NCI-H1105 treated with DMSO at 0.1 percent for 48 hours (cell line): ENCODE measurements at places on chromosomes 1 and 21.

GRCh38 chr1:101107496-101108110 is 82.0 kb upstream of the DPH5 start:
- DNase-seq: no peak

DNA sequence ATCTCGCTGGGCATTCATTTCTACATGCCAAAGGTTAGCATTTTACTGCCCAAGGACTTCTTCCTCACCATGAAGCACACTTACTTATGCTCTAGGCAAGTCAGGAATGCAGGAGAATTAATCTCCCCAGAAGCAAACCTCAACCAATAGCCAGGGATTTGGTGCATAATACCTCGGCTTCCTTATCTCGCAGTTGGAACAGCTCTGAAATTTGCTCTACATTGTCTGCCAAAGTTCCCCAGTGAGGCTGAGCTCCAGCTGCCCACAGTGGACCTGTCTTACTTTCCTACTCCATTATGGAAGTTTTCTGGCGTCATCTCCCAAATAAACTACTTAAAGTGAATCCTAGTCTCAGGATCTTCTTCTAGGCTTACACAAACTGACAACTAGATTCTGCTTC is 57.6 kb upstream of the PPM1J start:
- no peak for DNase-seq

DNA sequence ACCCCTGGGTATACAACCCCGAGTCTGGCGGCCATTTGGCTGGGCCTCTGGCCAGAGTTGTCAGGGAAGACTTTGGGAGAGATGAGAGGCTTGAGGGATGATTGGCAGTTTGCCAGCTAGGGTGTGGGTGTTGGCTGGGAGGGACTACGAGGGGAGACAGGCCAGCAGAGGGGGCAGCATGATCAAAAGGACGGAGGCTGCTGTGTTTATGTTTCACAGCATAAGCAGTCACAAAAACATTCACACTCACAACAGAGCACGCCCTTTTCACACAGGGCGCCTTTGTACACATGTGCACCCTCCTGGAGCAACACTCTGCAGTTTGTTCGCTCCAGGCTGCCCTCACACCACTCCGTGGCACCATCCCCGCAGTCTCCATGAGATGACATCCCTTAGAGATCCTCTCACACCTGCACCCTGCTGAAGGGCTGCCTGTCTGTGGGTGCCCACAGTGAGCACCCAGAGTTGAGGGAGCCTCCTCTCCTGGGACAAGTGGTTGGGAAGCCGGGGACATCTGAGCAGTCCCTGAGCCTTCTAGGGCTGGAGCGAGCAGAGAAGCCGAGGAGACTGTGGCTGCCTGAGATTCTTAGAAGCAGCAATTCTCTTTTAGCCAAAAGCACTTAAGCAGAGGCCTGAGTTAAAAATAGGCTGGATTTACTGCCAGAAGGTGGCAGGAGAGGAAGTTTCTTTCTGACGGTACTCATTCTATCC is 15.4 kb downstream of the EFNA3 start:
- DNase-seq: peak; percentile 93

DNA sequence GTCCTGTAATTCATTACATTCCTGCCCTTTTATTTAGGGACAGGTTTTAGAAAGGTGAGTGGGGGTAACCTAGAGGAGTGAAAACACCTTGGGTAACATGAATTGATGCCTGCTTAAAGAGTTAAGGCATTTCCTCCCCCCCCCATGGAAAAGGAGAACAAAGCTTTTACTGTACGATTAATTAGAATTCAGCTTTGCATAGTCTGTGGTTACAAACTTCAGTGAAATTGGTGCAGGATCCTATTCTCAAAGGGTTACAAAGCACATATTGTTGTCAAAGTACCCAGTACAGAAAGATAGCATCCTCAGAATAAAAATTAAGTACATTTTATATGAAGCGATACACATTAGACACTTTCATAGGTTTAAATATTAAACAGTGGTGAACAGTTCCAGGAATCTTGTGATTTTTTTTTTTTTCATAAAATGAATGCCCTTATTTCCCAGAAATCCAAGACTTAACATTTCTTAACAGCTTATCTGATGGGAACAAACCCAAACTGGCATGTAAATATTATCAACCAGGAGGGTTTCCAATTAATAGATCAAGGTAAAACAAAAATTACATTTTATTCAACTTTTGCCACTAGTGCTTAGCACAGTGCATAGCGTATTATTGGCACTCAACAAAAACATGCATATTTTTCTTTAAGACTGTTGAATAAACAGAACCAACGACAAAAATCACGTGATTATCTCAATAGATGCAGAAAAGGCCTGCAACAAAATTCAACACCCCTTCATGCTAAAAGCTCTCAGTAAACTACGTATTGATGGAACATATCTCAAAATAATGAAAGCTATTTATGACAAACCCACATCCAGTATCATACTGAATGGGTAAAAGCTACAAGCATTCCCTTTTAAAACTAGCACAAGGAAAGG is 172.7 kb downstream of the PDE4B start:
- DNase-seq: no peak

GRCh38 chr21:38388203-38388602 is 110.1 kb downstream of the ERG start:
- no peak for DNase-seq
